ENCODE measurements at places on chromosomes 3 and 15.

GRCh38 chr3:35894735-35895134 lies 255.4 kb downstream of the ARPP21 start:
- no peak for DNase-seq

GRCh38 chr3:186511245-186511644 lies 32.9 kb downstream of the CRYGS start:
- DNase-seq, result no peak

DNA sequence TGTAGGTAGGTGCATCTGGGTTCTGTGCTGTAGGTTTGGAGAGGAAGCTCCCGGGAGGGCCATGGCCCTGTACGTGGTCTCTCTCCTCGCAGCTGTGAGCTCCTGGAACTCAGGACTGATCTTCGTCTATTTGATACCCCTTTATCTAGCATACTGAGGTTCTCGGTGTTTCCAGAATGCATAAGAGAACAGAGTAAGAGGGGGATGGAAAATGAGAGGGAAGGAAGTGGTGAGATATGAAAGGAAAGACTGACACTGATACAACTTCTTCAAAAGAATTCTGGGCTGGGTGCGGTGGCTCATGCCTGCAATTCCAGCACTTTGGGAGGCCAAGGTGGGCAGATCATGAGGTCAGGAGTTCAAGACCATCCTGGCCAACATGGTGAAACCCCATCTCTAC lies 90.7 kb downstream of the CHRD start:
- no peak for DNase-seq

GRCh38 chr3:24709956-24710355 lies 215.3 kb upstream of the THRB start:
- DNase-seq, result no peak

DNA sequence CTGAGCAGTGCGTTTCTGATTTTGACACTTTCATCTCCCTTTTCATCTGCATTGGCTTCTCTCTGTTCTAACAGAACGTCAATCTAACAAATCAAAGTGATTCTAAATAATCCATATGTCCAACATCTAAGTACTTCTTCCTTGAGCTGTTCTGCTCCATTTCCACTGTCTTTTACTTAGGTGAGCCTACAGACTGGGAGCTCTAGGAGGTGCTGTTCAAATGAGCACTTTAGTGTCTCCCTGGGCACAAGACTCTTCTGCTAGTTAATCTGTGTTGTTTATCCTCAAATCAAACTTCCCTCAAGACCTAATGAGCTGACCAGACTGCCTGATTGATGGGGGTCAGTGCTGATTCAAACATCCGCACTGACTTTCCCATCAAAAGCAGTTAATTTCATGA lies 408.1 kb downstream of the WDR72 start:
- DNase-seq, result no peak

GRCh38 chr3:105862217-105862616 lies 6.6 kb downstream of the CBLB start:
- no peak for DNase-seq

DNA sequence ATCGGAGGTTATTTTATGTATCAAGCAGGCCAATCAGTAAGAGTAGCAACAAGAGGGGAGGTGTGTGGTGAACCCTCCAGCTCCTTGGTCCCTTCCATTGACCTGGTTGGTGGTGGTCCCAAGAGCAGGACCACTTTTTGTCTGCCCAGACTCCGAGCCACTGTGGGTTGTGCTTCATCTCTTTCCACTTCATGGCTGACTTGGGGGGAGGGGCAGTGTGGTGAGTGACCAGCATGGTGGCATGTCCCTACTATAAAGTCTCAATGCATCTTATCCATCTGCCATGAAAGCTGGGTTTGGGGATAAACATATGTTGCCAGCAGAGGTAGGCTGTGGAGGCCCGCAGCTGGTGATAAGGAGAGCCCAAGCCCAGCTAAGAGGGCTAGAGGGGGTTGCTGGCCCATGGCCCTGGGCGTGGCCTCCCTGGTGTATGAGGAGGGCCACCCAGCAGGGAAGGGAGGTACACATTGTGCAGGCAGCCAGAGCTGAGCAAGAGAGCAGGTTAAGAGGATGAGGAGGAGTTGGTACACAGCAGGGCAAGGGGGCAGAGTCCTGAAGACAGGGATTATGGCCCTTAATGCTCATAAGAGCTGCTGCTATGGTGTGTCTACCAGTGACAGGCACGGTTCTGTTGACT lies 7.0 kb downstream of the AEN start:
- DNase-seq, result no peak

All from activated naive CD4-positive, alpha-beta T cell (primary cell).